CD4-positive, alpha-beta T cell treated with Interleukin-2 at 100 ng/mL for 4 hours (primary cell): ENCODE measurements at places on chromosomes 6 and 20.

GRCh38 chr20:51958099-51959065 lies 156.1 kb upstream of the SALL4 start:
- DNase-seq: no peak

- DNase-seq: no peak
Measured at GRCh38 chr6:155041741-155042279, 46.7 kb downstream of the TIAM2 start.

DNA sequence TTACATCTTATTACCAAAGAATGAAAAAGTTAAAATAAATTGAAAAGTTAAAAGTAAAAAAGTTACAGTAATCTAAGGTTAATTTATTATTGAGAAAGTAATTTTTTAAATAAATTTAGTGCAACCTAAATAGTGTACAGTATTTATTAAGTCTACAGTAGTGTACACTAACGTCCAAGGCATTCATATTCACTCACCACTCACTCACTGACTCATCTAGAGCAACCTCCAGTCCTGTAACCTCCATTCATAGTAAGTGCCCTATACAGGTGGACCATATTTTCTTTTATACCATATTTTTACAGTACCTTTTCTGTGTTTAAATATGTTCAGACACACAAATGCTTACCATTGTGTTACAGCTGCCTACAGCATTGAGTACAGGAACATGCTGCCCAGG lies 624.7 kb upstream of the NOX3 start:
- DNase-seq: no peak

GRCh38 chr6:25050356-25050755 lies 114.6 kb upstream of the RIPOR2 start:
- DNase-seq: peak; percentile 83

GRCh38 chr20:38172408-38172807 lies 7.3 kb upstream of the TGM2 start:
- DNase-seq: no peak

DNA sequence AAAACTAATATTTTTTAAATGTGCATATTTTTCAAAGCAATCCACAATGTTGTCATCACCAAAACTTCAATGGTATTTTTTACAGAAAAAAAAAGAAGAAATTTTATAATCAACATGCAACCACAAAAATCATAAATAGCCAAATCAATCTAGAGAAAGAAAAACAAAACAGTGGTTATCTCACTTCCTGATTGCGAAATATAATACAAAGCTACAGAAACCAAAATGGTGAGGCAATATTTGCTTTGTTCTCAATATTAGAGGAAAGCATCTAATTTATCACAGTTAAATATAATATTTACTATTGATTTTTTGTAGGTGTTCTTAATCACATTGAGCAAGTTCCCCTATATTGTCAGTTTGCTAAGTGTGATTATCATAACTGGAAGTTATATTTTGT lies 720.7 kb upstream of the ADGRB3 start:
- DNase-seq: no peak

- DNase-seq: no peak
Measured at GRCh38 chr6:44166591-44167184, 8.1 kb downstream of the CAPN11 start.

- peak; percentile 75 for DNase-seq
Measured at GRCh38 chr6:42929821-42930360, 611 bp downstream of the CNPY3 start.

- DNase-seq: peak; percentile 34
Measured at GRCh38 chr6:30613251-30614043, 3.6 kb downstream of the PPP1R10 start.

DNA sequence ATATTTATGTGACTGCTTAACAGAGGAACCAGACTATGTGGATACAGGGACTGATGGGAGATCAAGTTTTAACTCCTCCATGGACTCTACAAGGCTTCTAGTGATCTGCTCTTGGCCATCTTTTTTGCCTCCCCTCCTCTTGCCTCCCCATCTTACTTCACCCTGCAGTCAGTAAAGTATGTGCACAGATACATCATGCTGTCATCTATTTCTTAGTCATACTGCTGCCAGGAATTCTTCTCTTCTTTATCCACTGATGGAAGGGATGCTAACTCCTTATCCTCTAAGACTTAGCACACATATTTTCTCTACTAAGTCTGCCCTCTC lies 27.6 kb upstream of the FAM83C start:
- no peak for DNase-seq

DNA sequence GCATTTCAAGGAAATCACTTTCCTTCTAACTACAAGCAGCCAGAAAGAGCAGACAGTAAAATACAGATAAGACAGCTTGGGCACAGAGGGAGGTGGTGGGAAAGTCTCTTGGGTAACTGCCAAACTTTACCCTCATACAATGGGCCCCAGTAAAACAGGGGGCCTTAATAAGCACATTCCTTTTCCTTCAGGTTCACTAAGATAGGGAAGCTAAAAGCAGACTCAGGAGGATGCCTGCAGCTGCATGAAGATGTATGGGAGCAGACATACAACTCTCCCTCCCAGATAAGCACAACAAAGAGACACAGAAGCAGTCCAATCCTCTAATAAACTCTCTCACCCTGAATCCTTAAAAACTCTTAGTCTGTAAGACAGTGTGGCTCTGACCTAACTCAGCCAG lies 49.0 kb downstream of the SIM1 start:
- DNase-seq: no peak

DNA sequence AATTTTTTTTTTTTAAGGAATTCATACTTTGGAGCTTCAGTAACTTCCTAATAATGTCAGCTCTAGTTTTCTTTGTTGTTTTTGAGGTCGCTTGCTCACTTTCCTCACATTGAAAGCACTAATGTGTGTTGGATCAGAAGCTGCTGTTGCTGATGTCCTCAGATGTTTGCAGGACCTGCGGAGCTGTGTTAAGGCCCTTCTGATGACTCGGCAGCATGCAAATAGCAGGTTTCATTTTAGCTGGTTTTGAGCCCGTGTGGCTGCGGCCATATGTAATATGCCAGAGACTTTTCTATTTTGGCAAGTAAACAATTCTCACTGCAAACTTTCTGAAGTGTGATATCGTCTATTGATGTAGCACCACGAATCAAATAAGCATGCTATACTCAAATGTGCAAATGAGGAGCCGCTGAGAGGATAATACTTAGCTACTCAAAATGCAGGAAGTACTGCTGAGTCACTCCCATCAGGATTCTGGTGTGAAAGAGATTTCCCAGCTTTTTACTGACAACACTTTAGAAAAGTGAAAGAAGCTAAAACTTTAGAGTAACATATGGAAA lies 187.8 kb downstream of the SASH1 start:
- DNase-seq: no peak

- no peak for DNase-seq
Measured at GRCh38 chr6:144595266-144595665, 310.1 kb downstream of the UTRN start.

- no peak for DNase-seq
Measured at GRCh38 chr6:116631379-116631990, 15.2 kb downstream of the RSPH4A start.

DNA sequence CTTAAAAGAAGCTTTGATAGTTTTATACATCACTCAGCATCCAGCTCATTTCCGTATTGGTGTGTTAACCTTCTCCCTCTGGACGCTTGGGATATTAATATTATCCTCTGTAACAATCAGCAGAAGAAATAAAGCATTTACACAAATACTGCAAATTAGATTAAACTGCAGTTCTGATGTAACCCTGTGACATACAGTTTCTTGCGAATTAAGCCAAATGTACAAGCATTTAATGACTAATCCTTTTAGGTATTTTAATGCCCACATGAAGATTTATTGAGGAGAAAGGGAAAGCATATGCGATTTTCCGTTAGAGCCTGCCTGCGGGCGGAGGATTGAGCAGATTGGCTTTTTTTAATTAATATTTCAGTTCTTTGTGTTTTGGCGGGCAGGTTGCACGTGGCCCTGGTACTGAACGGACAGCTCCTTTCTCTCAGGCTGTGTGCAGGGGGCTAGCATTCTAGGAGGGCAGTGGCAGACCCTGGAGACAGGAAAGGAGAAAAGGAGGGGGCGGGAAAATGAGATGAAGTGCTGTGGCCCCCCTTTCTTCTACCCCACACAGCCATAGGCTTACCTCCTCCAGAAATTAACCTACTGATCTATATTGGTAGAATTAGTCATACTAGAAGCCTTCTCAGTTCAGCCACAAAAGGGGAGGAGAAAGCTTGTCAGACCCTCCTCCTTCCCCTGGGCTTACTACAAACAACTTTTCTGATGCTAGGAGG lies 14.1 kb upstream of the TFAP2D start:
- no peak for DNase-seq

GRCh38 chr20:32652739-32653526 lies 20.8 kb downstream of the C20orf203 start:
- peak; percentile 89 for DNase-seq

- DNase-seq: no peak
Measured at GRCh38 chr6:166906376-166907044, 49.8 kb downstream of the RNASET2 start.

GRCh38 chr6:107290491-107290890 lies 168.9 kb downstream of the PDSS2 start:
- no peak for DNase-seq

DNA sequence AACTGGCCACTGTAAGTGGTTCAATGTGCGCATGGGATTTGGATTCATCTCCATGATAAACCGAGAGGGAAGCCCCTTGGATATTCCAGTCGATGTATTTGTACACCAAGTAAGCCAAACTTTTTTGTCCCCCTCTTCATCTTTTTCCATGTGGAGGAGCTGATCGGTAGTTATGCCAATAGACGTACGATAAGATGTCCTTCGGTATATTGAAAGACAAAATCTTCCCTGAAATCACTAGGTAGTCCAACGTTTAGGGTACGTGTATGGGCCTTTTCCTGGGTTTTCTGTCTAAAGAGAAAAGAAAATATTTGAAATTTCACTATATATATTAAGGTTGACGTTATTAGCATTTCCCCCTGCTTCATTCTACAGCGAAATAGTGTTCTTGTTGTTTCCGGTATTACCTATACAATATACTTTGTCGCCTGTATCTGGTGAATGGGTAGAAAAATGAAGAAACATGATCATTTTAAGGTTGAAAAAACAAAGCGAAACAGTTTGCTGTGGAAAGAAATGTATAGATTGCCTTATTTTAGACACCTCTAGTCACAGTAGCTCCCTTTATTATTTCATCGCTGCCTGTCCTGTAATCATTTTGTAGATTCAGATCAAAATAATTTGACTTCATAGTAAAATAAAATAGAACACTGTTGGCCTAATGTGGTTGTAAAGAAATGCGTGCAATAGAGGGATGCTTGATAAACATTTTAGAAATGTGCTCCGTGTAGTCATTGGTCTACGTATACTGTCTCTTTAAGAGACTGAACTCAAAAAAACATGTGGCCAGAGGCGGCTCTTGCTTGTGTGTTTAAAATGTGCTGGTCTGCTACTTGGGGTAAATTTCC lies 1.5 kb downstream of the LIN28B start:
- no peak for DNase-seq

DNA sequence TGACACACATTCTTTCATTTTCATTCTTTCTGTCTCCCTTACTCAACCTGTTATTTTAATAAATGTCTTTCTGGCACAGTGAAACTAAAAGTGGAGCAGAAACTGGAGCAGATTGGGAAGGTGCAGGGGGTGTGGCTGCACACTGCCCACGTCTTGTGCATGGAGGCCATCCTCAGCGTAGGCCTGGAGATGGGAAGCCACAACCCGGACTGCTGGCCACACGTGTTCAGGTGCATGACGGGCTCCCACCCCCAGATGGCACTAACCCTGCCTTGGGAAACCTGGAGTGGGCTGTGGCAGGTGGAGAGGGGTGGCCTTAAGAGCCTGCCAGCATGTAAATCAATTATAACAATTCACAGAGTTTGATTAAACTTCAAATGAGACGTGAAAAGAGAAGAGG lies 71.4 kb upstream of the PBOV1 start:
- DNase-seq: no peak

- DNase-seq: no peak
Measured at GRCh38 chr6:120473804-120474203, 860.5 kb downstream of the TBC1D32 start.

GRCh38 chr6:71468841-71469700 lies 180.5 kb downstream of the OGFRL1 start:
- DNase-seq: no peak

DNA sequence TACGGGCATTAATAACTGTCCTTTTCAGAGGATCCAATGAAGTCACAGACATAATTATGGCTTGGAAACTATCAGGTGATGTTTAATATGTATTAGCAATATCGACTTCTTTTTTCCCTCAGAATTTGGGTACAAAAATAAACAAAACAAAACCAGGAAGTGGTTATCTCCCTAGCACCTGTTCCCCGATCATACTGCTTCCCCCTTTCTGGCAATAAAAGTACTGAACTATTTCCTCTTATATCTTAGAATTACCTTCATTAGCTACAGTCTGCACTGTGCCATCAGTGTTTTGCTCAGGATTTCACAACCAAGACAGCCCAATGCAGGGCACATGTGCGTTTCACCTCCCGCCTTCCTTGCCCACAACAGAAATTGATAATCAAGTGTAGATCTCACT lies 216.9 kb upstream of the BTBD3 start:
- no peak for DNase-seq

DNA sequence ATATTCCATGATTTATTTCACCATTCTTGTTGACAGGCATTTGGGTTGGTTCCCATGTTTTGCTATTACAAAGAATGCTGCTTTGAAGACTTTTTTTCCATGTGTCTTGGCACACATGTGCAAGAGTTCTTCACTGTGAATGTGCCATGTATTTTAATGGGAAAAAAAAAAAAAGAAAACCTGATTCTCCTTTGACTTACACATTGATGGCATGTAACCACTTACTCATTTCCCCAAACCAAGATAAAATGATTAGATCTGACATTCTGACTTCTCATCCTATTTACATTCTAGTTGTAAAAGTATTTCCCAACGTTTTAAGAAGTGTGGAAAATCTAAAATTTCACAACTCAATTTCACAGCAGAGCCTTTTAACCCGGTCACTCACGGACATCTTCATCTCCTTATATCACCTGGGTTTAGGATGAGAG lies 4.4 kb downstream of the CAP2 start:
- no peak for DNase-seq

DNA sequence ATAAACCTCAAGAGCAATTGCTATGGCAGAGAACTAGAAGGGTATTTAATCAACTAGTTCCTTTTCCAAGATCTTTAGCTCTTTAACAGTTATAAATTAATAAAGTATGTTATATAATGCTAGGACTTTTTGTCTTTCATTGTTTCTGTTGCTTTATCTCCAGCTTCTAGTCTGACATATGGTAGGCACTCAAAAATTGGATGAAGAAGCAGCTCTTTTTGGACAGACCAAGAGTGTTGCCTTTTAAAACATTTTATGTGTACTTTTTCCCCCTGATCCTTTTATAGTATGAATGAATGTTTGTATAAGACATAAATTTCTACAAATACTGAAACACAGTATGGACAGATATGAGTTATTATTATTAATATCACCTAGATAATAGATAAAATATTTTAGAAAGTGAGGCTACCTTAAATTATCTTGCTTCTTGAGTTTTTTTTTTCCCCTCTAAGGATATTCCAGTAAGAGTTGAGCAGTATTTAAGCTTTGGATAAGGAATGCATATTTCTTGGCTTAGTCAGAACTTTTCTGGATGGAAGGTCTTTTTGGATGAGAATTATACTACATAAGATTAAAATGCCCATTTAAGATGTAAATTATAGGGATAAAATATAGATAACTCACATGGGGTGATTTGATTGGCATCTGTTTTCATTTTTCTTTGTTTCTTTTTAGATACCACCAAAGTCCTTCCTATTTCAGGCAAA lies 16.6 kb downstream of the LAMA2 start:
- DNase-seq: no peak

- DNase-seq: peak; percentile 39
Measured at GRCh38 chr6:98946879-98947410, 801 bp downstream of the FBXL4 start.

GRCh38 chr6:92510137-92510536 lies 909.2 kb downstream of the EPHA7 start:
- DNase-seq: no peak
